Suppressor macrophage (primary cell): ENCODE measurements at places on chromosomes 3 and 15.

DNA sequence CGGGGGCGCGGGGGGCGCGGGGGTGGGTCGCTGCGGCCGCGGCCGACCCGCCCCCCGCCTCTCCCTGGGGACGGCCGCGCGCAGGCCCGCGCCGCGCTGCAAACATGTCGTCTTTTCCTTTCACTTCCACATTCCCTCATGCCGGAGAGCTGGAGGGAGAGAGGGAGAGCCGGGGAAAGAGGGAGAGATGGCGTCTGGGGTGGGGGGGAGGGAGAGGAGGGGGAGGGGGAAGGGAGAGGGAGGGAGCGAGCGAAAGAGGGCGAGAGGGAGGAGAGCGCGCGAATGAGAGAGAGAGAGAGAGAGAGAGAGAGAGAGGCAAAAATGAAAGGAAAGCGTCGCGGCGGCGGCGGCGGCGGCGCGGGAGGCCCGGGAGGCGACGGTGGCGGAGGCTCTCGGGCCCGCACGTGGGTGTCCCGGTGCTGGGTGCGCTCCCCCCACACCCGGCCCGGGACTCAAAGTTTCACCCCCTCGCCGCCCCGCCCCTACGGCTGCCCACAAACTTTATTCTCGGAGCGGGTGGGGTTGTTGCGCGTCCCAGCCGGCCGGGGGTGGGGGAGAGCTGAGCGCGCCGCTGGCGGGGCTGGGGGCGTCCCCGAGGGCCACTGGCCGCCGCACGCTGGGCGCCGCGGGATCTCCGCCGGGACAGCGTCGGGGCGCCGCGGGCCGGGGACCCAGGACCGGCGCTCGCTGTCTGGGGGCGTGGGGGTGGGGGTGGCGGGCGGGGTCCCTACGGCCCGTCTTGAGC is 731 bp downstream of the ZNF710 start:
- DNase-seq = peak; percentile 77

DNA sequence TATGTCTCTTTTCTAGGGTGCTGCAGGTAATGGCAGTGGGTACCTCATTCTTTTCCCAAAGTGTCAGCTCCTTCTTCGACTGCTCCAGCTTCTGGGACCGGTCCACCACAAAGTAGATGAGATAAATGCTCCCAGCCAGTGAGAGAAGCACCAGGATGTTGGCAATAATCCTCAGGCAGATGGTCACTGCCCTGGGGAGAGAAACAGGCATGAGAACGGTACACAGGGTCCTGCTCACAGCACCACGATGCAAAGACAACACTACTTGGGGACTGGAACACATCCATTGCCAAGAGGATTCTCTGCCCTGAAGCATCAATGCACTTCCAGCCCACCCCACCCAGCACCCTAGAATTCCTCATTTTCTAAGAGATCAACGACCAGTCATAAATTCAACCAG is 22.4 kb downstream of the TMC3 start:
- no peak for DNase-seq

DNA sequence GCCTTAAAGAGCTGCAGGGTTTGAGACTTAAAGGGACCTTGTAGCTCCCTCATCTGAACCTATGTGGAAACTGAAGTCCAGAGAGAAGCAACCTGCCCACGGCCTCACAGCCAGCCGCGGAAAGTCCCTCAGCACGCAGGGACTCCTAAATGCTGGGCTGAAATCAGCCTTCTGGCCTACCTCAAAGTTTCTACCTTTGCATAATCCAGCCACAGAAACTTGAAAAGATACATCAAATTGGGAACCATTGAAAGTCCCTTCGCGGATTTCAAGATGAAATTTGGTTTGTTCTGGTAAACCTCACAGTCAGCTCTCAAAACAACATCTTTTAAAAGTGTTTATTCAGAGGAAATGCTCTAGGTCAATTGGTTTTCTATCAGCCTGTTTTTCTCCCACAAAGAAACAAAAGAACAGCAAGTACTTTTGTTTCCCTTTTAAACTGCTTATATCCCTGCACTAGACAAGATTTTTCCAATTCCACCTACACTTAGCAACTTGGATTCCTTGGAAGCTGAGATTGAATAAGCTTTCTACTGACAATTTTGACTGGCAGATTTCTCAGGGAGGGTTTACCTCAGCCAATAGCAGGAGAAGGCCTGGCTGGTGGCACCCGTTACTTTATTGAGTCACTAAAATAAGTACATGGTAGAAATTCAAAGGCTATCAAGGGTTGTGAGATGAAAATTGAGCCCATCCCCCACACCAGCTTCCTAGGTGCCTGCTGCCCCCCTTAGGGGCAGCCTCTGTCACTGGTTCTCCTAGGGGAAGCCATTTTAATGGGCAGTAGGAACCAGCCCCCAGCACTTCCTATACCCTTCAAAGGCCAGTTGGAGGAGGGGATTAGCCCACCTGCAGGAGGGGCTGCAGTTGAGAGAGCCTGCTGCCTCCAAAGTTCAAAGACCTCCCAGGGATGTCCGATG is 171.2 kb downstream of the ADAMTS17 start:
- no peak for DNase-seq

GRCh38 chr3:45693941-45694521 is 4.8 kb downstream of the SACM1L start:
- no peak for DNase-seq

- DNase-seq = peak; percentile 66
Observed at GRCh38 chr15:55774113-55774970, 31.4 kb upstream of the PRTG start.

- peak; percentile 41 for DNase-seq
Observed at GRCh38 chr3:27758083-27758482, 36.0 kb upstream of the EOMES start.

- DNase-seq = no peak
Observed at GRCh38 chr15:66415360-66415759, 28.6 kb downstream of the MAP2K1 start.

DNA sequence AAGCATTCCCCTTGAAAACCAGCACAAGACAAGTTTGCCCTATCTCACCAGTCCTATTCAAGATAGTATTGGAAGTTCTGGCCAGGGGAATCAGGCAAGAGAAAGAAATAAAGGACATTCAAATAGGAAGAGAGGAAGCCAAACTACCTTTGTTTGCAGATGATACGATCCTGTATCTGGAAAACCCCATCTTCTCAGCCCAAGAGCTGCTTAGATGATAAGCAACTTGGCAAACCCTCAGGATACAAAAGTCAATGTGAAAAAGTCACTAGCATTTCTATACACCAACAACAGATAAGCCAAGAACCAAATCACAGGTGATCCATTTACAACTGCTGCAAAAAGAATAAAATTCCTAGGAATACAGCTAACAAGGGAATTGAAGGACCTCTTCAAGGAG is 403.7 kb upstream of the AZI2 start:
- DNase-seq = no peak

DNA sequence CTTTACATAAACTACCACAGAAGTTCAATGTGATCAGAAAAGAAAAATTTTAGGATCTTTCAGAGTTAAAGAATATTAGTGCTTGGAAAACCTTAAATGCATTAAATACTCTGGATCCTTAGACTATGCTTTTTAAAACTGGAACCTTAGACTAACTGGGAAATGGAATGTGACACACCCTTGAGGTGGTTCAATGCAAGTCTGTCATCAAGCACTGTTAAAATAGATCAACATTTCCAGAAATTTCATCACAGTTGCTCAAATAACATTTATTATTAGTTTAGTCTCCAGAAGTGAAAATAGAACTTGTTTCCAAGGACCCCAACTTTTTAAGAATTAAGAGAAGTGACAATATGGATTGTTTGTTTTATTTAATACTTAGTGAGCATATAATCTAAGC is 71.8 kb downstream of the GAP43 start:
- no peak for DNase-seq

DNA sequence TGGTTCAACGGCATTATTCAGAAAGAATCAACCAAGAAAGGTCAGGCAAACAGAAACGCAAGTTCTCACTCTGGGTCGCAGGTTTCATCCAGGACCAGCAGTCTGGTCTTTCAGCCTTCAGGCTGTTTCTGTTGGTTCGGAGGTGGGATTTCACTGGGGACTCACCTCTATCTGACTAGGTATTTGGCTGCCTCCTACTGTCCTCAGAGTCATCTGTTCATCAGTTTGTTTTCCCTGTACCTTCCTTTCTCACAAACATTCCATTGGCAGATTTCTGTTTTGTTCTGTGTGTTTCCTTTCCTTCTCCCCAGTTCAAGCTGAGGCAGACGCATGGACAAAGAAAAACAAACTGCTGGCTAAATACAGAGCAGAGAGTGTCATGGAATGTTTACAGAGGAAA is 1046.6 kb upstream of the CFAP20DC start:
- DNase-seq = no peak

DNA sequence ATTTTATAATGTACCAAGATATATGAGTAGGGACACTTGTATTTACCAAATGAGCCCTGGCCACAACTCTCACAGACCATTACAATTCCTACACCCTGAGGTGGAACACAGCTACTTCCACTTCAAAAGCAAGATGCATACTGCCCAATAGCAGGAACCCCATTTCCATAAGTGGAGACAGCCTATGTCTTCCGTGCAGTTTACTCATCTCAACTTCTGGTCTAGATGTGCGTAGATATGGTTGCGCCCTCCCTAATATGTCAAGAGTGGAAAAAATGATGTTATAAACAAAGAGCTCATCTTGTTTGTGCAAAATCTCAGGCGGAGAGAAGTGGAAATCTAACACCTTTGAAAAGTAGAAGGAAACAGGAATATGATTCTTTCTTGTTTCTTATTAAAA is 44.6 kb downstream of the RAB27A start:
- DNase-seq = no peak

DNA sequence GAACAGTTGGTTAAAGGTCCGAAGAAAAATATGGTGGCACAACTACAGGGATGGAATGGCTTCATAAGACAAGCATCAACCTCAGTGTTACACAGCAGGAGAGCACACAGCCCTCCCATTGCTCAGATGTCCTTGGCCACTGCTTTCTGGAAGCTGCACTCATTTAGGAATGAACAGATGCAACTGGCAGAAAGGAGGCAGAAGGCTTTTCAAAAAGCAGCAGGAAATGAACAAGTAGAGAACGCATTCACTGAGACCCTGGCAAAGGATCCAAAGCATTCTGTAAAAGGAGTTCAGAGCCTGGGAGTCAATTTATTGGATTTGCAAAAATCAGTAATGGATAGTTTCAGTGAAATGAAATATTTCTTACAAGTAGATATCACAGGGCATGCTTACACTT is 101.1 kb downstream of the PDZRN3 start:
- no peak for DNase-seq

DNA sequence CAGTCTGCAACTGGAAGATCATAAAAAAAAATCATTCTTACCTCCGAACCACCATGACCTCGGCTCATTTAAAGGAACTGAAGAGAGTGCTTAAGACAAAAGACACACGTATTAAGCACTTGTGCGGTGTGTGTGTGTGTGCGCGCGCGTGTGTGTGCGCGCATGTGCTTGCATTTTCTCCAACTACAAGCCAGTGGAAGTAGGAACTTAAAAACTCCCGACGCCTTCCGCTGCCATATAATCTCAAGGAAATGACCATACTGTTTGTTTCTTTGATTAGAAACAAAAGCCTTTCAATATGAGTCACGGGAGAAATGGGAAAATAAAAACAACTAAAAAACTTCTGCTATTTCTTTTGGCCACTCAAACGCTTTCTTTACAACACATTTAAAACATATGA is 32.4 kb downstream of the FRMD4B start:
- peak; percentile 91 for DNase-seq

- DNase-seq = no peak
Observed at GRCh38 chr15:90585863-90586262, 56.1 kb downstream of the CRTC3 start.

DNA sequence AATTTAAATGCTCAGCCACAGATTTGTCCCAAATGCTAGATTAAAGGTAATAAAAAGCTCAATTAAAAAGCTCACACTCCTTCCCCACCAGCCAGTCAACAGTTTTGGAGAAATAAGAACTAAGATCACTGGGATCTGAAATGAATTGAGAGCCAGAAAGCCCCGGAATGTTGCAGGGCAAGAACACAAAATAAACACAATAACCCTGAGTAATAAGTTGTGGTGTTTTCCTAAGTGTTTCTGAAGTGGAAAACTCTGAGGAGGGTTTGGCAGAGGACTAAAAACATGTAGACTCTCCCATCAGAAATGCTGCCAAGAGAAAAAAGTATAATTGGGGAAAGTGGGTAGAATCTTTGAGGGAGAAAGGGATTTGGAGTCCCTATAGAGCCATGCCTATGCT is 127.8 kb downstream of the ABI3BP start:
- no peak for DNase-seq

DNA sequence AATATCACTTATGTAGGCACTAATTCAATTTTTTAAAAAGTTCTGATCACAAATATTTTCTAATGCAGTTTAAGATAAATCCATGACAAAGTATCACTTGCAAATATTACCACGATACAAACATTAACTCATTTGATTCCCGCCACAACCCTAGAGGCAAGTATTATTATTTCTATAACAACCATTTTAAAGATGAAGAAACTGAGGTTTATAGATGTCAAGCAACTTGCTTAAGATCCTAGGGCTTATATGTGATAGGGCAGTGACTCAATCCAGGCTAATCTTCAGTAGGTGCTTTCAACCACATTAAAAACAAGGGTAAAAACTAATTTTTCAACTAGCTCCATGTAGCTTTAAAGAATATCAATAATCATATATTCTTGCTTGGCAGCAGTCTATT is 1.7 kb downstream of the DYNC1LI1 start:
- DNase-seq = no peak

DNA sequence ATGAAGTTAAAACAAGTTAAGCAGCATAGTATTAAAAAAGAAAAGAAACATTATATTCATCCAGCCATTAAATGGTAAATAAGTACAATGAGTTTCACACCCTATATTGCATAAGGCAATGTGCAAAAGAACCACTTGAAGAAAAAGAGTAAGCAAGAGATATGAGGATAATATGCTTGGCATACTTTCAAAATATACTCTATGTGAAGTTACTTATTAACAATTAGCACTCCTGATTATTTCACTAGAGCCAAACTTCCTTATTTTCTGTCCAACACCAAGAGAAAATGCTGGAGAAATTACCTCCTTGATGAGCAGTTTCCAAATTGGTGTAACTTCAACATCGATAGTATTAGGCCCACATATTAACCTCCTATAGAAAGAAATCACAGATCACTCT is 63.7 kb downstream of the ATP13A4 start:
- no peak for DNase-seq

DNA sequence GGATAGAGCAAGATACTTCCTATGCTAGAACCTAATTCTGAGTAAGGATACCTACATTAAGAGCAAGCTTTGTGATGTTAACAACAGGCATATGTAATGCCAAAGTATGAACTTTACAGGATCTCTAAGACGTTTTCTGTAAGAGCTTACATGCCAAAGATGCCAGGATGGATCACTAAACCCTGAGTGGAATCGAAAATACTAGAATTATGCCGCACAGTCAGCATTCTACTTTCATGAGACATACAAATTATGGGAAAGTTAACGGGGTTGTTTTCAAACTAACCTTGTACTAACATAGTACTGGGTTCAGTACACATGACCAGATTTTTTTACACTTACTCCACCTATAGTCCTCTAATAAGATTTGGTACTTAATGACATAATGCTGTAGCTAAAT is 55.1 kb downstream of the AAGAB start:
- DNase-seq = no peak

- DNase-seq = peak; percentile 32
Observed at GRCh38 chr15:101528108-101528916, 38.8 kb upstream of the PCSK6 start.

- DNase-seq = no peak
Observed at GRCh38 chr3:126521122-126521891, 2.6 kb upstream of the CHST13 start.
